ENCODE measurements at places on chromosomes 6 and 20.

GRCh38 chr6:167350731-167351655 lies 26.1 kb downstream of the TTLL2 start:
- DNase-seq: peak; percentile 91

- no peak for DNase-seq
These were observed 399 bp upstream of the REPS1 start for GRCh38 chr6:138988469-138988834.

DNA sequence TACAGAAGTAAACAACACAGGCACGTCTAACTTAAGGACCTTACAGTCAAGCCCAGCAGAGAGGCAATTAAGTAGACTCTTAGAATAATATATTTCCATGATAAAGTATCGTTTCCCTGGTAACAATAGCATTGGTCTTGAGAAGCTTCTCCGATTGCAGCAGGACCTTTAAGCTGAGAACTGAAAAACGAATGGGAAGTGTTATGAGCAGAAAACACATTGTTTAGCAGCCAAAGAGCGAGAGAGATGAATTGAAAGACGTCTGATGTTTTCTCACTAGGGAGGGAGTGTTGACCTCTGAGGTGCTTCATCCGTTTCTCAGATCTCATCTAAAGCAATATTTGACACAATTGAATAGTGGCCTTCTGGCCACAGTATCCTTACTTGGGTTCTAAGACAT lies 855 bp downstream of the BYSL start:
- DNase-seq: no peak

GRCh38 chr6:139515511-139515910 lies 141.1 kb upstream of the CITED2 start:
- no peak for DNase-seq

GRCh38 chr6:3446184-3446583 lies 10.7 kb downstream of the SLC22A23 start:
- DNase-seq: no peak

DNA sequence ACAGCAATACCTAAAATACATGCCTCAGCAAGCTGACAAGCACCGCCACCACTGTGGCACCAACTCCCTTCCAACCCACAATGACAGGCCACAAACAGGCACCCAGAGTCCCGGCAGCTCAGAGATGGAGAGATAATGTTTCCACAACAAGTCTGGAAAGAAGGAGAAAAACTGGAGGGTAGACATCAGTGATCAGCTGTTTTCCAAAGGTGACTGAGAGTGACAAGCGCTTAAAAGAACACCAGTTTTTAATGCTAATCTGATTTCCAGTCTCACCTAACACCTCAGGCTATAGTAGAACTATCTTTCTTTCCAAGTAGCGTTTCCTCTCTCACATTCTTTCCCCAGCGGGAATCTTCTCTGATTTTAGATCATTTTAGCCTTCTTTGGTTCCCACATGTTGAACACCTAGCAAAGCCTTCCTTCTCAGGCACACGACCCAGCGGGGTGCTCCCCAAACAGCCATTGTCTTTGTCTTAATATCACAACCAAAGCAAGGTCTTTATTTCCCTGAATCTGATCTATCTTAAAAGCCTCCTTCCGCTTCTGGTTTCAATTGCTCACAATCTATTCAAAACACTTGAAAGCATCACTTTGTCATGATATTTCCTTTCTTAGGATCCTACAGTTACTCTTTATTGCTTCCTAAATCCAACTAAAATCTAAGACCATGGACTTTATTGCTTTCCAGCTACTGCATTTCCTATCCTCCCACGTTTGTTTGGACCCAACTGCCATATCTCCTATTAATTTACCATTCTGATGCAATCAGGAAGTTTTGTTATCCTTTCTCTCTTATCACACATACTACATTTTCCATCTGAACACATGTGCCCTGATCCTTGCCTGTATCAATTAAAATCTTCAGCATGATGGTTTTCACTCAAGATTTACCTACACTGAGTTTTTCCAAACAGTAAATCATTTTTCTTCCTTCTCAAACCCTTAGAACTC lies 282.7 kb downstream of the ADGB start:
- DNase-seq: no peak

DNA sequence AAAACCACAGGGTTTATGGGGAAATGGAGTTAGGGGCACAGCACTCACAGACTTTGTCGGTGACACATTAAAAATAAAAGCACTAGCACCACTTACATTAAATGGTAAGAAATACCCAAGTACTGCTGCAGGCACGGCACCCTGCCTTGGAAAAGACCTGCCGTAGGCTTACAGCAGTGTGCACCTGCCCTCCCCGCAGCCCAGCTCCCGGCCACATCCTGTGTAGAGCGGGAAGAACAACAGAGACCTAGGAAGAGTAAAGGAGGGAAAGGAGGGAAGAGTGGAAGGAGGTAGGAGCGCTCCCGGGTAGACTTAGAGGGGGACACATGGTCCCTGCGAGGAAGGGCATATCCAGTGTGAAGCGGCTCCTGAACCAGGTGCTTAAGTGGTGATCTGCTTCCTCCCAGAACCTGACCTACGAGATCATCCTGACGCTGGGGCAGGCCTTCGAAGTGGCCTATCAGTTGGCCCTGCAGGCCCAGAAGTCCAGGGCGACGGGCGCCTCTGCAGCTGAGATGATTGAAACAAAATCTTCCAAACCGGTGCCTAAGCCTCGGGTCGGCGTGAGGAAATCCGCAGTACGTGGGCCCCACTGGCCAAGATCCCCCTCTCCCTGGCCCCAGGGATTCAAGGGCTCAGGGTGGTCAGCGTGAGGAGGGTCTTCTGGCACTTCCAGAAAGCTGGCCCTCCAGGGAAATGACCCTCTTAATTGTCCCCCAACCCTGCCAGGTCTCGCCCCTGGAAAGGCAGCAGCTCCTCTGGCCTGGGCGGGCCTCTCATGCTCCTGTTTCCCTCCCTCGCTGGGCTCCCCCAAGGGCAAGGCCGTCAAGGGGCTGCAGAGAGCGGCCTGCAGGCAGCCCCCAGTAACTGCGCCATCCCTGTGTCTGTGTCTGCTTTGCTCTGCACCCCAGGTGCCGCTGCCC lies 55.5 kb downstream of the TCP11 start:
- DNase-seq: no peak

GRCh38 chr20:3704087-3704486 lies 8.3 kb downstream of the SIGLEC1 start:
- DNase-seq: no peak

DNA sequence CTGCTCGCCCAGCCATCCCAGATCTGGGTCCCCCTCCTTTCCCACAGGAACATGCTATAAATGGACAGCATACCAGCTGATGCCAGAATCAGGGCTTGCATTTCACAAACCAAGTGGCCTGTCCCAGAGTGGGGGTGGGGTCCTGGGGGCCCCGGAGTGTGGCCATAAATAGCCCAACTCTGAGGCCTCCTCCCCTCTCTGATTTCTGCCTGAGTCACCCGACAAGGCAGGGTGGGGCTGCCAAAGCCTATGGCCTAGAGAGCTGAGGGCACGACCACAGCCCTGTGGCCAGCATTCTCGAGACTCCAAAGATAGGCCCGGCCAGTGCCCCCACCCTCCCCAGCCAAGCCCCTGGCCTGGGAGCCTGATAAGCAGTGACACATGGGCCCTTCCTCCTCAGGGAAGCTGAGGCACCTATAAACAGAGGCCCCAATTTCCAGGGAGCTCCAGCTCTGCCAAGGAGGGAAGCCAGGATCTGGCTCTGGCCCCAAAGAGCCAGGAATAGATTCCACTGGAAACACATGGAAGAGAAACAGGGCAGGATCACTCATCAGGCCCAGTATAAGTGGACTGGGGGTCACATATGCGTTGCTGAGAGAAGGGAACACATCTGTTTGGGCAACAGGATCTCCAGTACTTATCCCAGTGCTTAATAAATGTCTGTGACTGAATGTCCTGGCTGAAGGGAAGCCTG lies 20.3 kb downstream of the SNTA1 start:
- DNase-seq: no peak

DNA sequence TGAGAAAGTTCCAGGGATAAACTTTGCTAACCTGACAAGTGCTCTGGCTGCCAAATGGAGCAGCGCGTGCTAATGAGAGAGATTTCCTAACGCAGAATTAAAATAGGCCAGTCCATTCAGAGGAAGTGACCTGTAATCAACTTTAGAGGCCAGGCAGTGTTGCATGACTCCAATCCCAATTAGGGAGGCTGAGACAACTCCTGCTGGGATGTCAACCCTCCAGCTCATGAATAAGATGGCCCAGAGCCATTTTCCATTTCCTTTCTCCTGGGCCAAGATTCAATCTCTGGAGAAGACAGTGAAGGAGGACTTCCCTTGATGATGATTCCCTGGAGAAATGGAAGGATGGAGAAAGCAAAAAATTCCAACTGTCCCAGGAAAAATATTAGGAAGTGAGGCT lies 241.5 kb upstream of the RNF24 start:
- DNase-seq: no peak

DNA sequence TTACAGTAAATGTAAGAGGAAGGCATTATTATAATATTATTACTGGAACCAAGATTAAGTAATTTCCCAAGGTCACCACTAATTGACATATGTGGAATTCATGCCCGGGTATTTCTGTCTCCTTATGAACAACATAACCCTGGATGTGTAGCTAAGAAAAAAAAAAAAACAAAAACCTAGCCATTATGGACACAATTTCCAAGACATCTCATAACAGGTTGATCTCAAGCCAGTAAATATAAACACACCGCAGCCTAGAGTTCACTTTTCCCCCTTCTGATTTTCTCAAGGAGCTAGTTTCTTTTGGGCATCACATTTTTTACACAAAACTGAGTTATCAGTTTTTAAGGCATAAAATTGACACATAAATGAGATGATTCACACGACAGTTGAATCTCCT lies 306.5 kb upstream of the RSPO3 start:
- DNase-seq: no peak

DNA sequence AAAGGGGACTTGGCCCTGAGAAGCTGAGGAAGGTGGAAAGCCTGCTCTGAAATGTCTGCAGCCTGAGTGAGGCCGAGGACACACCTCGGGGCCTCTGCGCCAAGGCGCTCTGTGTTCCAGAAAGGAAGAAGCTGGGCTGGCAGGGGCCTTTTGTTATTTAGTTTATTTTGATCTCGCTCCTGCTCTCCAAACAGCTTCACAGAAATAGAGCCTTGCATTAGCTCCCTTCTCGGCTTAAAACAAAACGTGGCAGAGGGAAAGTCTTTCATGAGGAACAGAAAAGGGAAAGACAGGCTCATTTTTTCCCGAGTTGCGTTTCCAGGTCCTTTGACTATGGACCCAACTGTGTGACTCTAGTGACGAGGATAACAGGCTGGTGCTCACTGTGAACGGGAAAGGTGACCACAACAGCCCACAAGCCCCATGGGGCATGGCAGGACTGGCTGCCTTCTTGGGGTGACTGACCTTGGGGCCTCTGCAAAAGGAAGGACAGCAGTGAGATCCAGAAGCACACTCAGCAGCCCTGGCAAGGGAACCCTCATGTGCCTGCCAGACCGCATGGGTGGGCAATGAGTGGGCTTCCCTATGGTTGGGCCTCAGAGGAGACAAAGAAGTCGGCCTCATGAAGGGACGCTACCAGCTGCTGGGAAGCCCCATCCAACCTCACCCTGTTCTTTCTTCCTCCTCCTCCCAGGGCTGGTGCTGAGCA lies 18.7 kb downstream of the LEMD2 start:
- DNase-seq: no peak

GRCh38 chr6:99739526-99739925 lies 132.9 kb downstream of the PRDM13 start:
- no peak for DNase-seq

GRCh38 chr6:14910692-14911547 lies 334.9 kb upstream of the JARID2 start:
- no peak for DNase-seq

- DNase-seq: no peak
These were observed 269.6 kb downstream of the KHDC1L start for GRCh38 chr6:72955666-72956065.

DNA sequence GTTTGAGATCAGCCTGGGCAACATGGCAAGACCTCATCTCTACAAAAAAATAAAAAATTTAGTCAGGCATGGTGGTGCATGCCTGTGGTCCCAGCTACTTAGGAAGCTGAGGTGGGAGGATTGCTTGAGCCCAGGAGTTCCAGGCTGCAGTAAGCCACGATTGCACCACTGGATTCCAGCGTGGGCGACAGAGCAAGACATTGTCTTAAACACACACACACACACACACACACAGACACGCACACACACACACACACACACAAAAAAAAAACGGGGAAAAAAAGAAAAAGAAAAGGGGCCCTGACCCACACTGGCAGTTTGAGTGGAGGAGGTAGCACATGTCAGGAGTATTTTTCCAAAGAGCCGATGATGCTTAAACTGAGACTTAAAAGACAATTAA lies 122.2 kb downstream of the AFG1L start:
- no peak for DNase-seq
